ENCODE measurements at places on chromosomes 13 and 19.

DNA sequence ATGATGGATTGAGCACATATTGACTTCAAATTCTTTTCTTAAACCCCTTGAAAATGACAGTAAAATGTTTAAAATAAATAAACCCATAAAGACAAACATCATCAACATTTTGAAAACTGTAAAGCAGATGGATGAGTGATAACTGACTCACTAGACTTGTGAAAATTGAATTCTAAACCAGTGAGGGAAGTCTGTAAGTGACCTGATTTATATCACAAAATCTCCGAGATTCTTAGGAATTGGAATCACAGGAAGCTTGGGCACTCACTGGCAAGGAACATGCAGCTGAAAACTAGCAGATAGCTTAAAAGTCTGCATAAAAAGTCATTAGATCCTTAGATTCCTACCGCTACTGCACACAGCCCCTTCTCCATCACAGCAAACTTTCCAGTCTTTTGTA lies 51.3 kb upstream of the TSC22D1 start:
- no peak overlapping the region for H3K27ac ChIP-seq
- H3K27me3 ChIP-seq: peaks cover 21% of the 10 kb centered on the region
- H3K36me3 ChIP-seq: no peaks in the 10 kb centered on the region
- H3K4me3 ChIP-seq: no peak overlapping the region

DNA sequence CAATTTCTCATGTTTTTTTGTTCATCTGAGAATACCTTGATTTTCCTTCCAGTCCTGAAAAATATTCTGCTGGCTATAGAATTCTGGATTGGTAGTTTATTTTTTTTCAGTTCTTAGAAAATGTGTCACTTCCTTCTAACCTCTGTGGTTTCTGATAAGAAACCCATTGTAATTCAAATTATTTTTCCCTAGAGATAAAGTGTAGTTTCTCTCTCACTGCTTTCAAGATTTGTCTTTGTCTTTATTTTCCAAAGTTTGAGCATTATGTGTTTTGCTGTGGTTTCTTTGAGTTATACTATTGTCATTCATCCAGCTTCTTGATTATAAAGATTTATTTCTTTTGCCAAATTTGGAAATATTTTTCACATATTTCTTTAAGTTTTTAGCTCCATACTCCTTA lies 324.0 kb upstream of the SPRY2 start:
- no peaks in the 10 kb centered on the region for H3K36me3 ChIP-seq
- no peaks in the 10 kb centered on the region for H3K4me1 ChIP-seq
- no peak overlapping the region for H3K4me3 ChIP-seq
- H3K27me3 ChIP-seq: no peaks in the 10 kb centered on the region
- H3K27ac ChIP-seq: no peak overlapping the region
- no peak for DNase-seq

GRCh38 chr19:12603714-12604113 lies 6.9 kb downstream of the ZNF490 start:
- H3K36me3 ChIP-seq: peaks cover 46% of the 10 kb centered on the region
- no peak overlapping the region for H3K4me3 ChIP-seq
- peak overlapping the region; percentile 75 for H3K27ac ChIP-seq
- DNase-seq: no peak
- peaks cover 18% of the 10 kb centered on the region for H3K4me1 ChIP-seq
- no peaks in the 10 kb centered on the region for H3K27me3 ChIP-seq

GRCh38 chr19:28943651-28944050 lies 269.3 kb downstream of the UQCRFS1 start:
- no peaks in the 10 kb centered on the region for H3K4me1 ChIP-seq
- H3K27ac ChIP-seq: no peak overlapping the region
- no peak overlapping the region for H3K4me3 ChIP-seq
- no peak for DNase-seq

GRCh38 chr19:32203161-32203560 lies 142.2 kb upstream of the ZNF507 start:
- no peak overlapping the region for H3K4me3 ChIP-seq
- H3K27me3 ChIP-seq: peaks cover 30% of the 10 kb centered on the region
- DNase-seq: no peak
- H3K27ac ChIP-seq: no peak overlapping the region

- DNase-seq: no peak
- H3K27ac ChIP-seq: peak overlapping the region; percentile 27
- H3K27me3 ChIP-seq: no peaks in the 10 kb centered on the region
- H3K4me1 ChIP-seq: peaks cover 60% of the 10 kb centered on the region
- no peak overlapping the region for H3K4me3 ChIP-seq
Measured at GRCh38 chr13:51396352-51396751, 56.5 kb downstream of the INTS6 start.

- DNase-seq: no peak
- peaks cover 9% of the 10 kb centered on the region for H3K4me1 ChIP-seq
- no peak overlapping the region for H3K27ac ChIP-seq
- no peaks in the 10 kb centered on the region for H3K36me3 ChIP-seq
- H3K27me3 ChIP-seq: peaks cover 45% of the 10 kb centered on the region
- no peak overlapping the region for H3K4me3 ChIP-seq
Measured at GRCh38 chr13:95535243-95535642, 17.3 kb upstream of the CLDN10 start.

- no peaks in the 10 kb centered on the region for H3K36me3 ChIP-seq
- H3K4me3 ChIP-seq: peak overlapping the region; percentile 75
- peak; percentile 50 for DNase-seq
Measured at GRCh38 chr13:43785650-43786471, 911 bp downstream of the ENOX1 start.

DNA sequence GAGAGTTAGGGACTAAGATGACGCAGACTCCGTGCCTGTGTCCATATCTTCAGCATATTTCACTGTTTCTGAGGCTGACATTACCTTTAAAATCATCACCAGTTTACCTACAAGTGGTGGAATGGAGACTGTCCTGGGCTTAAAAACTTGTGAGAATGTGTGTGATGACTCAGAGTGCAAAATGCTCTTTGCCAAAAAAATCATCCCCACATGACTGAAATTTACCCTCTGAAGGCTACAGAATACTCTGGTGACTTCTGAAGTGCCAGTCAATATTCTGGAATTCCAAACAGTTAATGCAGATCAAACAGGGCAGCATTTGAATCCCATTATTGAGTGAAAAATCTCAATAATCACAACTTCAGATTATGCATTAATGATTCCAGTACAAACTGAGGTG lies 901.4 kb downstream of the EFNB2 start:
- H3K36me3 ChIP-seq: no peaks in the 10 kb centered on the region
- no peak overlapping the region for H3K27ac ChIP-seq
- no peak overlapping the region for H3K4me3 ChIP-seq

DNA sequence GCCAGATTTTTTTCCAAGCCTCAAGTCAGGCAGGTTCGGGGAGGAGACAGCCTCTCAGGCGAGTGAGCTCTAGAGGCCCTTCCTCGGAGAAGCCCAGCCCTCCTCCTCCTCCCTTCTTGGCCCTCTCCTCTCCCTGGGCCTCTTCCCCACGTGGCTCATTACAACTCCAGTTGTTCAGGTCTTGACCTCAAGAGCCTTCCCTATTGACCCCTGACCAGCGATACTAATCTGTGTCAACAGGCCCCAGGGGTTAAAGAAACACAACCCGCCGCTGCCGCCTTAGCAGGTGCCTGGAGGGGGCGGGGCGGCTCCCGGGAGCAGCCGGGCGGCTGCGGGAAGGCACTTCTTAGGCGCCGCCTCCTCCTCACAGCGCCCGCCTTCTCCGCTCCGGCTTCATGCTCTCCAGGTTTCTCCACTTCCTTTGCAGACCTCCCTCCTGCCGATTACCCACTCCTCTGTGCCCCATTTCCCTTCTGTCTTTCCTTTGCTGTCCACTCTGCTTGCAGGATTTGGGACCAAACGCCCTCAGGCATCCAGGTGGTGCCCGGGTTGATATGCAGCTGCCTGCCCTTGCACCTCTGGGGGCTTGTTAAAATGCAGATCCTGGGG lies 51.0 kb downstream of the LYL1 start:
- peak overlapping the region; percentile 34 for H3K4me3 ChIP-seq
- no peaks in the 10 kb centered on the region for H3K36me3 ChIP-seq
- no peak overlapping the region for H3K27ac ChIP-seq
- DNase-seq: peak; percentile 48
- H3K27me3 ChIP-seq: peaks cover 11% of the 10 kb centered on the region

DNA sequence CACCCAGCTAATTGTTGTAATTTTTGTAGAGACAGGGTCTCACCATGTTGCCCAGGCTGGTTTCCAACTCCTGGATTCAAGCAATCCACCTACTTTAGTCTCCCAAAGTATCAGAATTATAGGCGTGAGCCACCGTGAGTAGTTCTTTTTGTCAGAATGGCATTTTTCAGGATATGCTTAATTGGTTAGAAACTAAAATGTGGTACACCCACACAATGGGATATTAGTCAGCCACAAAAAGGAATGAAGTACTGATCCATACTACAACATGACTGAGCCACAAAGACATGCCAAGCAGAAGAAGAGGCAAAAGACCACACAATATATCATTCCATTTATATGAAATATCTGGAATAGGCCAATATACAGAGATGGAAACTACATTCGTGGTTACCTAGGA lies 41.7 kb upstream of the MAP3K10 start:
- peaks cover 38% of the 10 kb centered on the region for H3K4me1 ChIP-seq
- no peak for DNase-seq
- no peak overlapping the region for H3K27ac ChIP-seq
- no peak overlapping the region for H3K4me3 ChIP-seq

- H3K36me3 ChIP-seq: no peaks in the 10 kb centered on the region
- H3K4me3 ChIP-seq: peak overlapping the region; percentile 69
- no peak overlapping the region for H3K27ac ChIP-seq
- peaks cover 9% of the 10 kb centered on the region for H3K4me1 ChIP-seq
- DNase-seq: no peak
Measured at GRCh38 chr13:98144027-98144741, 1.3 kb downstream of the FARP1 start.

- H3K4me3 ChIP-seq: no peak overlapping the region
- no peaks in the 10 kb centered on the region for H3K27me3 ChIP-seq
- DNase-seq: no peak
- peaks cover 2% of the 10 kb centered on the region for H3K4me1 ChIP-seq
Measured at GRCh38 chr13:113972451-113973217, 1.2 kb downstream of the C13orf46 start.

DNA sequence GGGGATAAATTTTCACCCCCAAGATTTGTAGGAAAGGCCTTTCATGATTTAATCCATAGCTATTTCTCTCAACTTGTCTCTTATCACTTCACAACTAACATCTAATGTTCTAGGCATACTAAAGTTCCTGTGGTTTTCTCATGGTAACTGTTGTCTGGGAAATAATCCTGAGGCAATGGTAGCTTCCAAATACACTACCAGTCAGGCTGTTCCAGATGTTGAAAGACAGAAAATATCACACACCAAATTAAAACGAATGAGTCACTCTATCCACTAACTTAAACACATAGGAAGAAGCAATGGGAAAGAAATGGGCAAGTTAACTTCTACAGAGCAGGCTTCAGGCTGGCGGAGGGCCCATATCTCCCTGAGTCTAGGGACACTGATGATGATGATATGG lies 77.7 kb upstream of the MYO16 start:
- H3K4me1 ChIP-seq: no peaks in the 10 kb centered on the region
- no peaks in the 10 kb centered on the region for H3K27me3 ChIP-seq
- no peak overlapping the region for H3K27ac ChIP-seq
- no peaks in the 10 kb centered on the region for H3K36me3 ChIP-seq

Measured in activated T-cell treated with anti-CD3 and anti-CD28 coated beads, Interleukin-2, amount 50 U/mL, for 24 hours (primary cell).